ENCODE measurements at places on chromosomes 6 and 20.

DNA sequence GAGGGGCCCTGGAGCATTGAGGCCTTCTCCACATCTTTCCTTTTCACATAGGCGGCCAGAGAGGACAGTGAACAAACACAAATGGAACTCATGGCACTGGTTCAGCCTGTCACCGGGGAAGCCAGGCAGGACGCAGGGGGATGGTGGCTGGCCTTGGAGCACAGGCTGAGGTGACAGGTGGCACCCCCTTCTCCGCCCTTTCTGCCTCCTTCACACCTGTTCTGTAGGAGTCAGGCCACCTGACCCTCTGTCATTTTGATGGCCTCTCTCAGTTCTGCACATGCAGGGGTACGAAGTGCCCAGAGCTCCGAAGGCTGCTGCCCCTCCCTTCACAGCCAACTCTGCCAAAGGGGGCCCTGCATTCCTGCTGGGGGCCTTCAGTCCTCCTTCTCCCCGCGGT, 60.8 kb downstream of the CD40 start:
- no peak for DNase-seq

DNA sequence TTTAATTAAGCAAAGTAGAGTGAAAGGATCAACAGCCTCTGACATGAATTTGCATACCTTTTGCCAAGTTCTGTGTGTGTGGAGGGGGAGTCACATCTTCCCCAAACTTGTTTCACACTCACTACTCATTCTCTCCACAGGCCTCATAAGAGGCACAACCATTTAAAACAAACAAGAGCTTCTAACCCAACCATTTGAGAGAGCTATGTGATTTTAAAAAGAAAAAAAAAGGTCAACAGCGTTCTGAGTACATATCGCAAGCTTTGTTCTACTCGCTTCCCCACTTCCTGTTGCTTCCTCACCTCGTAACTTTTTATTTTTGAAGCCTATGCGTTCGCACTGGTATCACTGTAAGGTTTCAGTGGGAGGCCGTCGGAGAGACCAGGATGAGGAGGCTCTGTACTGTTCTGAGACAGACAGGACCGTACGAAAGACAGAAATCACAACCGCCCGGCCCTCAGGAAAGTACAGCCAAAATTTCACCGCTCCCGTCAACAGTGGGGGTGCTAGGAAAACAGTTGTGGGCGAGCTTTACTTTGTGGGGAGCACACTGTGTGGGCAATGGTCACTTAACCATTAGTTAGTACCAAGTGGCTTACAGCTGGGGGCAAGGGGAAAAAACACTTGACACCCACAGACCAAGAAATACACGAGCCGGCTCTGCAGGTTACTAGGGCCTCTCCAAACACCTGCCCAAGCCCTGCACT, 61.3 kb downstream of the TRERF1 start:
- DNase-seq, result no peak

- DNase-seq, result no peak
Observed at GRCh38 chr6:139325686-139326085, 33.9 kb upstream of the TXLNB start.

- DNase-seq, result no peak
Observed at GRCh38 chr6:139014945-139015344, 13.6 kb upstream of the ABRACL start.

DNA sequence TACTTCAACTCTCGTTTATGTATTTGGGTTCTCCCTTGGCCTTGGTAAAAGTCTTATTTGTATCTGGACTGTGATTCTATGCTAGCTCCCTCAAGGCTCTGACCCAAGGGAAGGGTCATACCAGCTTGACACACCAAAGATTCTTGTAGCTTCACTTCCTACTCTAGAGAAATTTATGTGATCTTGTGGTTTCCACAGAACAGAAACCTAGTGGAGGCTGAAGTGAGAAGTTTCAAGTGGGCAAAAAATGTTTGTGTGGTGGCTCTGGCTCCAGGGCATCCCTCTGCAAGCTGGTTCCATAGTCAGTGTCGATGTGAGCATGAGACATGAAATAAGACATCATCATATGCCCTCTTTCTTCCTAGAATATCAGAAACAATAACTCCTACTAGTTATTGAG, 48.1 kb upstream of the TNFRSF21 start:
- DNase-seq, result no peak

DNA sequence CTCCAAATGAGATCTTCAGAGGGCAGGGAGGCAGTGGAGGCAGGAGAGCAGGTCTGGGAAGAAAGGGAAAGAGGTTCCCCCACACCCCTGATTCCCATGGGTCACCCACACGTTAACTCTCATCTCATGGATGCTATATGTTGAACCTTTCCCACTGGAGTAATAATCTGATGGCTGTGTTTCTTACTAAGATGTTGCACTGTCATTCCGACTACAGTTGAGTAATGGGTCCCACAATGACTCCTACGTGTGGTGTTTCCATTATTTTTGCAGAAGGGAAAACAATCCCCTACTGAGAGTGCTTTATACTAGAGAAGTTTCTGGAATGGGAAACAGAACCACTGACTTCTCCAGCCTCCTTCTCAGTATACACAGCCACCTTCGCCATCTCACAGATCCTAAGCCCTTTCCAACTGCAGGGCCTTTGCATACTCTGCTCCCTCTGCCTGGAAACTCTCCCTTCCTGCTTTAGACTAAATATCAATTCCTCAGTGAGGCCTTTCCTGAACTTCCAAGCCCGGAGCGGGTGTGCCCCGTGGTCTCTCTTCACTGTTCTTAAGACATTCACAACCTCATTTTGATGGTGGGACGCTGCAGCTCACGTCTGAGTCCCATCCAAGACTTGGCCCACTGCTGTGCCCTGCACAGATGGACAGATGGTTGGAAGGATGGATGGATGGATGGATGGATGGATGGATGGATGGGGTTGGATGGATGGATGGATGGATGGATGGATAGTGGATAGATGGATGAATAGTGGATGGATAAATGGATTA, 238.6 kb upstream of the PMEPA1 start:
- no peak for DNase-seq

- DNase-seq, result no peak
Observed at GRCh38 chr6:128186729-128187128, 285.9 kb upstream of the THEMIS start.

DNA sequence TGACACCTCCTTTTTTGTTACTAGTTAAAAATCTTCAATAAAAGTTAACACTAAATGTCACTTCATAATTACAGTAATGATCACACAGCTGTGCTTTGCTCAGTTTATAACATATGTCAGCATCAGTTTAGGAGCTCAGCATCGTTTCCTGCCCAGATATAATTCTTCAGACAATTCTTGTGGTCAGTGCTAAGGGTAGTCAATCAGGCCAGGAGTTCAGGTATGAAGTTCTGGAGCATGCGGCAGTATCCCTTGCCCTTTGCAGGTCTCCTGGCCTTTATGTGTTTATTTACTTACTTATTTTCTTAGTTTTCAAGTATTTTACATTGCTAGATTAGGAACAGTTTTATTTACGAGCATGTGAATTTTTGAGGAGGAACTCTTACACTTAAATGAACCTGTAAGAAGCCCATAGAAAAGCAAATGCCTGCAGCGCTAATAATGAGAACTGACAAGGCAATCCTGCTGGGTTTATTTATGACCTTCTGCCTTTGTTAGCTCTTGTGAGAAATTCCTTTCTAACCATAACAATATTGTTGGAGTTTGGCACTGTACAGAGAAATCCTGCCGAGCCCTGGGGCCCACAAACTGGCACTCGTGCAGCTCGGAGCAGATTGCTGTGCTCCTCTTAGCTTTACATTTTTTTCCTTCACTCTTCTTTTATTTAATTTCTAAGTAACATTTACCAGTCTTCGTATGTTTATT, 252.8 kb downstream of the TMEM242 start:
- peak; percentile 63 for DNase-seq

- DNase-seq, result no peak
Observed at GRCh38 chr20:49969946-49970345, 12.8 kb upstream of the SNAI1 start.

- DNase-seq, result peak; percentile 85
Observed at GRCh38 chr6:117463762-117464665, 18.5 kb upstream of the DCBLD1 start.

GRCh38 chr6:126198631-126199030, 141.3 kb upstream of the CENPW start:
- no peak for DNase-seq

- DNase-seq, result no peak
Observed at GRCh38 chr6:7701212-7701834, 24.6 kb upstream of the BMP6 start.

DNA sequence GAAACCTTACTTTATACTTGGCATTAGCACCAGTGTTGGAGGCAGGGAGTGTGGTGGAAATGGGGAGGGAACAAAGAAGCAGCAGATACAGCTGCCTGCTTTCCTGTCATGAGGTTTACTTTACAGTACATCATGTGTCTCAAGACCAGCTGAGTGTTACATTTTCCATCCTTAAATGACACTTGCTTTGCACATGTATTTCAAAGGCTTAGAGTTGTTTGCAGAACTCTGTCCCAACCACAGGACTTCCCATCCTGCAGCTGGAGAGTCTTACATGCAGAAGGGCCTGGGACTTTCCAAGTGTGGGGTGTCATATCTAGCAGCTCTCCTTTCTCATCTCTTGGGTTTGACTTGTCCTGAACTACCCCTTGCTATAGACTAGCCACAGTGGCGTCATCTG, 395.9 kb downstream of the DHX35 start:
- no peak for DNase-seq

- no peak for DNase-seq
Observed at GRCh38 chr6:14573703-14574290, 456.2 kb downstream of the CD83 start.

- DNase-seq, result no peak
Observed at GRCh38 chr20:20843982-20844381, 131.5 kb upstream of the RALGAPA2 start.

DNA sequence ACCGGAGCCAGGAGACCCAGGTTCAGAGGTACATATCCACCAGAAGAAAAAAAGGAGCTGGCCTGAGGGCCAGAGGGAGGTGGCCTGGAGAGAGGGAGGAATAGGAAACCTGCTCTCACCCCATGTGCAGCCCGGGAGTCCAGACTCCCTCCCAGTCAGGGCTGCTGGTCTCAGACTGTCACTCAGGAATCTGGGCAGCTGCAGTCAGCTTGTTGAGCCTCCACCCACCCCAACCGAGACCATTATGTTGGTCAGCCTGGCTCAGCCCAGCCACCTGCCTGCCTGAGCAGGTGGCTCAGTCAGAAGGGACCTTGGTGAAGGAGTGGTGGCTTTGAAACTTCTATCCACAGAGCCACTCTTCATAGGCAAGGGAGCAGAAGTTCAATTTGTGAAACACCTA, 53.3 kb upstream of the EPB41L1 start:
- DNase-seq, result peak; percentile 42
